ENCODE measurements at places on chromosomes 16 and 17. TPM values are rescaled to one million over a fixed set of nuclear protein-coding genes. Genes with fewer than 3 reads are reported as not detected.

- DNase-seq: no peak
Observed at GRCh38 chr16:56894331-56894917, 29.4 kb downstream of the SLC12A3 start.

- DNase-seq: no peak
Observed at GRCh38 chr16:78098595-78099270, 721 bp upstream of the WWOX start.

GRCh38 chr17:15108992-15109391, 156.1 kb downstream of the PMP22 start:
- DNase-seq: no peak

DNA sequence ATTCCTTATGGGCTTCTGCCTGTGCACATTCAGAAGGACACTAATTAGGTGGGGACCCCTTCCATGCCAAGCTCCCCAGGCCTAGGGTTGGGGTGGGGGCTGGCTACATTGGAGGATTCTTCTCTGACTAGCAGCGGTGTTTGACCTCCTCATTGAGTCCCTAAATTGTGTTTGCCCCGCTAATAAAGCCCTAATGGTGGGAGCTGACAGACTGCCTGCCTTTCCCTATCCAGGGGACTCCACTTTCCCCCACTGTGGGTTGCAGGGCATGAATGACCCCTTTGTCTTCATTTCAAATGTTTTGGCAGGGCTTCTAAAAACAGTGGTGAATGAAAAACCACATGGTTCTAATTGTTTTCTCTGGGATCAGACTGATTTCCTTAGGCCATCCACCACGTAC, 476.8 kb upstream of the CDH11 start:
- no peak for DNase-seq

The HIC1 gene
- polyA plus RNA-seq: 13.2 TPM

- no peak for DNase-seq
Observed at GRCh38 chr16:54628796-54629625, 301.7 kb upstream of the IRX5 start.

DNA sequence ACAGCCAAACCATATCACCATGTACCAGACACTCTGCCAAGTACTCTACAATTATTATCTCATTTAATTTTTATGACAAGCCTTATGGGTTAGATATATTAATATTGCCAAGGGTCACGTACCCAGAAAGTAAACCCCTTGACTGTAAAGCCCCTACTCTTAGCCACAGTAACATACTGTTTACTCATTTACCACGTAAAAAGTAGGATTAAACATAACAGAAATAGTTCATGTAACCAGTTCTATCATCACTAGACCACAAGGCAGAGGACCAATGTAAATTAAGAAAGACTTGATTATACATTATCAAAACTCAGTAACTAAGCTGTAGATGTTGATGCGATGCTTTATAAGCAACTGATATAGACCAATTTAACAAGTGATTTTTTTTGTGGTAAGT, 101.5 kb upstream of the CNTNAP4 start:
- DNase-seq: no peak

DNA sequence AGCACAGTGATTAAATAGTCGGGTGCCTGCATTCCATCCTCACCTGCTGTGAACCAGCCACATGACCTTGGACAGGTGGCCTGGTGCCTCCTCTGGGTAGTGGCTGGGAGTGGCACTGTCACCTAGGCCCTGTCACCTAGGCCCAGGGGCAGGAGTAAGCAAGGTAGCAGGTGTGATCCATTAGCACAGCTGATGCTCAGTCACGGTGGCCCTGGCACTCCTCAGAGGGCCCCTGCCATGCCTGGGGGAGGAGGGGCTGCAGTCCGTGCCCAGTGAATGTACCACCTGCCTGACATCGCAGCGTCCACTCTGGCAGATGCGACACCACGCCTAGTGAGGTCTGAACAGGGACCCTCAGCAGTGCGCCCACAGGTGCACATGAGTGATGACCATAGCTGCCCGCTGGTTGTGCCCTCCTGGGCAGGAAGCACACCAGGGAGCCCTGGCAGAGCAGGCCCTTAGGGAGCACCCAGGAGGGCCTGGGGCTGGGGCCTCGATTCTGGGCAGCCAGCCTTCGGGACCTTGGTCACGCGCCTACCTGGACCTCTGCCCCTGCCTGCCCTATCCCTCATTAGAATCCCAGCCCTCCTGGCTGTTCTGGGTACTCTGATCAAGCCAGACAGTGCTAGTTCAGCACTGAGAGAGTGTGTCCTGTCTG, 33.1 kb upstream of the CRISPLD2 start:
- DNase-seq: no peak

DNA sequence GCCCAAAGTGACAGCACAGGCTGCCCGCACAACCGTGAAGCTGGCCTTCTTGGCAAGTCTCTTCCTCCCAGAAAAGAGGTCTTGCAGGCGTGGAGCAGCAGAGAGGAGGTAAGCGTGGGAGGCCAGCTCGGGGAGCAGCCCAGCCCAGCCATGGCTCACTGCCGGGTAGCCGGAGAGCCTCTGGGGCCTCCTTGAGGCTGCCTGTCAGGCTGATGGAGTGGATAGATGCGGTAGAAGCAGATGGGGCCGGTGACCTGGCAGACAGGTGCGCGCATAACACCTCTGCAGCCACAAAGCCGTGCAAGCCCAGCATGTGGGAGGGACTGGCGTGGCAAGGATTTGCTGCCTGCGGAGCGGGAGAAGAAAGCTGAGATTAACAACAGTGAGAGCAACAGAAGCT, 17.1 kb upstream of the DOK4 start:
- DNase-seq: no peak

GRCh38 chr16:57675741-57676551, 7.8 kb downstream of the ADGRG3 start:
- DNase-seq: no peak

DNA sequence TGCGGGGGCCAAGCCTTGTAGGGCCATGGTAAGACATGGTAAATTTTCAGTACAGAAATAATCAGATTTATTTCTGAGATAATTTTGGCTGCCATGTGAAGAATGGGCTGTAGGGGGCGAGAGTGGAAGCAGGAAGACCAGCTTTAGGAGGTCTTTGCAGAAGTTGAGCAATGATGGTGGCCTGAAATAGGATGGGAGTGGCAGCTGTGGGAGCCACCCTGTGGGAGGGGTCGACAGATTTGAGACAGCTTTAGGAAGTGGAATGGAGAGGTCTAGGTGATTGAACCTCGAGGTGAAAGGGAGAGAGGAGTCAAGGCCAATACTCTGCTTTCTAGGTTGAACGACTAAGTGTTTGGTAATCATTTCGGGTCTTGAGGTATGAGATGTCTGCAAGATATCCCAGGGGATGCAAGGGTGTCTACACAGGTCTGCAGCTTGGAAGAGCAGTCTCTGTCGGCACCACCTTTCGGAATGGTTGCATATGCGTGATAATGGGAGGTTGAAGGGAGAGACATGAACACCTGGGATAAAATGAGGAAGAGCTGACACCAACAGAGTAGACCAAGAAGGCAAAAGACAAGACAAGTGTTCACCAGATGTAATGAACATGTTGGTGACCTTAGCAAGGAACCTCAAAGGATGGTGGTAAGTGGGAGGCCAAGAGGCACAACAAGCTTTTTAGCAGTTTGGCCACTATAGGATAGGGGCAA, 4.2 kb upstream of the ATXN7L3 start:
- peak; percentile 33 for DNase-seq

DNA sequence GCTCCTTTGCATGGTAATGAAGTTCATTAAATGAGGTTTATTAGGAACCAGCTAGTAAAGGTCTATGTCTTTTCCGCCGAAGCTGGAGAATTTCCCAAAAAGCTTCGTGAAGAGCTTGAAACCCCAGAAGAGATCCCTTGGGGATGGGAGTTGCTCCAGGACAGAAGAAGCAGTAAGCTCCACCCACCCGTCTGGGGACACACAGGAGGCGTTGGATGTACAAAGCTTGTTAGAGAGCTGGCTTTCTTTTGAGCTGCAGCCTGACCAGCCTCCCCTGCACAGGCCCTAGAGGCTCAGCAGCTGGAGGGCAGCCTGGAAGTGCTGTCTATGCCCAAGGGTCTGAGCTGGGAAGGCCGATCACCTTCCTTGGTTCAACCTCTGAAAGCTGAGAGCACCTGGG, 147.4 kb upstream of the SDK2 start:
- no peak for DNase-seq

DNA sequence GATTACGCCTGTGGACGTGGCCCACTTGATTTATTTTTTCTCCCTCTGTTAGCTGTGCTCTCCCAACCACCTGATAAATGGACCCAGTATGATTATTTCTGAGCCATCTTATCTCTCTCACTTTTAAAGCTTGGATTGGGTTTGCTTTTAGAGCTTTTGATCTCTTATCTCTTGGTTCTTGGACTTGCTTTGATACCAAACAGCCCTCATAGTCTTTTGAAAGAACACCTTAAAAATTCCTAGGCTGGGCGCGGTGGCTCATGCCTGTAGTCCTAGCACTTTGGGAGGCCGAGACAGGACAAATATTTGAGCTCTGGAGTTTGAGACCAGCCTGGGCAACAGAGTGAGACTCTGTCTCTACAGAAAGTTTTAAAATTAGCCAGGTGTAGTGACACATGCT, 25.8 kb downstream of the SMTNL2 start:
- DNase-seq: no peak

GRCh38 chr17:40901981-40902474, 17.0 kb upstream of the KRT20 start:
- DNase-seq: no peak

DNA sequence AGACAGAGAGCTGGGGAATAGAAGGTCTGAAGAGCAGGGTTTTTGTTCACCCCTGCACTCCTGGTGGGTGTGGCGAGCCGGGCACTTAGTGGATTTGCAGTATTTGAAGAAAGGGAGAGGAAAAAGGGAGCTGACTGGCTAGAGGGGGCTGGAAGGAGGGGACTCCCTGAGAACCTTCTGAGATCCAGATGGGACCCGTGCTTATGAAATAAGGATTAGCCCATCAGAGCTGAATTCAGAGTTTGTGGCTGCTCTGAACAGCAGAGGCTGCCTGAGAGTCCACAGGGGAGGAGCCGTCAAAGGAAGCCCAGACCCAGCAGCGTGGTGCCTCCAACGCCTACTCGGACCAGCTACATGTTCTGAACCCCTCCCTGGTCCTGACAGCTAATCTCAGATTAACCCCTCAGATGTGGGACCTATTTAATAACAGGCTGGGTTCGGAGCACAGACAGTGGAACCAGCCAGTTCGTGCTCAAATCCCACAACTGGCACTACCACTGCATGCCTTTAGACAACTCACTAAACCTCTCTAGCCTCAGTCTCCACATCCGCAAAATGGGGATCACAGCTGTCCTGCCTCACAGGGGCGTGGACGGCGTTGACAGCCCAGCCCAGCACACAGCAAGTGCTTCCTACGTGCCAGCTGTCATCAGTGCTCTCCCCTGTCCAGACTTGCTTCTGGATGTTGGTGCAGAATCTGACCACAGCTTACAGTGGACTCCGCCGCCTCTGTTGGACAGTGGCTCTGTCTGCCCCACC, 70.6 kb downstream of the DYNLRB2 start:
- no peak for DNase-seq

DNA sequence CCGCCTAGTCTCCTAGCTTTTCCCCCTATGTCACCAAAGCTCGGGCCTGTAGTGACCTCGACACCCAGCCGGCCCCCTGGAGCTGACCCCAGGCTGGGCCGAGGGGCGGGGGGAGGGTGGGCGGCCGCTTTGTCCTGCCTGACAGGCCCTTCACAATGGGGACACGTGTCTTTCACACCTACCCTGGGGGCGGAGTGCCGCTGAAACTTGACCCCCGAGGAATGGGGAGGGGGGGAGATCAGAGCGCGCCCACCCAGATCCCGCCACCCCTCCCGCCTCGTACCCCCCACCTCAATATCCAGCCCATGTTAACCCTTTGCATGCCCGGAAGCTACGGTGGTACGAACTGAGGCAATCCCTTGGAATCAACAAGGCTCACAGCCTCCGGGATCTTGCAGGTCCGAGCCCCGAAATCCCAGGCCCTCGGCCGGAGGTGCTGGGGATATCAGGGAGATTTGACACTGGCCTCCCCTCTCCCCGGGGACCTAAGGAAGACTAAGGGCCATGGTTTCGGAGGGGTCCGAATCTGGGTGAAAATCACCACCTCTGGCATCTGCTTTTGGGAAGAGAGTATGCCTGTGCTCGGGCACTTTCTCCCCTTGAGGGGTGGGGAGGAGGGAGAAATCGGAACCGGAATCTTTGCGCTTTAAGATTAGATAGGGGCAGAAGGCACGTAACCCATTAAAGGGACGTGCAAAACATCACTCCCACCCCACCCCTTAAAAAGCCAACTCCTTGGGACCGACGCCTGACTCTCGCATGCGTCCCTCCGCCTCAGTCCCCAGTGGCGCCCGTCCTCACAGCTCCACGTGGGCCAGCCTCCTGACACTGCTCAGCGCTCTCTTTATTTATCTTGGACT, 2.6 kb downstream of the NOG start:
- DNase-seq: no peak

- DNase-seq: peak; percentile 72
Observed at GRCh38 chr16:29899516-29900101, at the start of gene SEZ6L2. Gene SEZ6L2 (minus strand): TSS chr16:29899550. CDS start chr16:29899019, 531 bp downstream.

- no peak for DNase-seq
Observed at GRCh38 chr16:48810436-48810802, 200.4 kb upstream of the N4BP1 start.

- DNase-seq: no peak
Observed at GRCh38 chr17:71163121-71163812, 957.6 kb upstream of the SOX9 start.

DNA sequence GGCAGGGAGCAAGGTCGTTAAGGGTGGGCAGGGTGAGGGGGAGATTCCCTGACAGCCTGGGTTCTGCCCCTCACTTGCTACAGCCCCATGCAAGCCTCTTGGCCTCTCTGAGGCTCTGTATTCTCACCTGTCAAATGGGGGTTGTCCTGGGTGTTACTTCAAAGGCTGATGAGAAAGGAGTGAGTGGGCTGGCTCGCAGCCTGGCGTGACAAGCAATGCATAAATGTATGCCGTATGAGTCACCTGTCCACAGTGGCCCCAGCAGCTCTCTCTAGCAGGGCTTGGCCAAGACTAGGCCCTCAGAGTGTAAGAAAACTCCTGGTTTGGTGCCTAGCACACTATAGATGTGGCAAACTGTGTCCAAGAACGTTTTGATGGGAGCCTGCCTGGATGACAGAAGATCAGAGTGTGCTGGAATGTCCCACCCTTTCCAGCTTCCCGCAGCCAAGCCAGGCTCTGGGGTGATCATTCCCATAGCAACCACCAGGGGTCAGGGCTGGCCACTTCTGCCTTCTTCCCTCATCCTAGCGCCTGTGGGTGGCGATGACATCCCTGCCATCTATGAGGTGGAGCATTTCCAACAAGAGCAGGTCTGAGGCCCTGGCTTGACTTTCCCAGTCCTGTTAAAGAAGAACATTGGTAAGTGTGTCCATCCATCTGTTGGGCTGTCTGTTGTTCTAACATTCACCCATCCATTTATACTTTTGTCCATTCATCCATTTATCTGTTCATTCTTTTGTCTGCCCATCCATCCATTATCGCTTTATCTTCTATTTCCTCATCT, 37.2 kb upstream of the ADGRG1 start:
- DNase-seq: peak; percentile 68

- no peak for DNase-seq
Observed at GRCh38 chr17:18025241-18025944, 13.6 kb downstream of the ATPAF2 start.

GRCh38 chr16:81003064-81003463, 3.6 kb downstream of the CMC2 start:
- DNase-seq: no peak

All from left kidney (tissue), 8 donors.